ENCODE measurements at places on chromosomes 13 and 19.

DNA sequence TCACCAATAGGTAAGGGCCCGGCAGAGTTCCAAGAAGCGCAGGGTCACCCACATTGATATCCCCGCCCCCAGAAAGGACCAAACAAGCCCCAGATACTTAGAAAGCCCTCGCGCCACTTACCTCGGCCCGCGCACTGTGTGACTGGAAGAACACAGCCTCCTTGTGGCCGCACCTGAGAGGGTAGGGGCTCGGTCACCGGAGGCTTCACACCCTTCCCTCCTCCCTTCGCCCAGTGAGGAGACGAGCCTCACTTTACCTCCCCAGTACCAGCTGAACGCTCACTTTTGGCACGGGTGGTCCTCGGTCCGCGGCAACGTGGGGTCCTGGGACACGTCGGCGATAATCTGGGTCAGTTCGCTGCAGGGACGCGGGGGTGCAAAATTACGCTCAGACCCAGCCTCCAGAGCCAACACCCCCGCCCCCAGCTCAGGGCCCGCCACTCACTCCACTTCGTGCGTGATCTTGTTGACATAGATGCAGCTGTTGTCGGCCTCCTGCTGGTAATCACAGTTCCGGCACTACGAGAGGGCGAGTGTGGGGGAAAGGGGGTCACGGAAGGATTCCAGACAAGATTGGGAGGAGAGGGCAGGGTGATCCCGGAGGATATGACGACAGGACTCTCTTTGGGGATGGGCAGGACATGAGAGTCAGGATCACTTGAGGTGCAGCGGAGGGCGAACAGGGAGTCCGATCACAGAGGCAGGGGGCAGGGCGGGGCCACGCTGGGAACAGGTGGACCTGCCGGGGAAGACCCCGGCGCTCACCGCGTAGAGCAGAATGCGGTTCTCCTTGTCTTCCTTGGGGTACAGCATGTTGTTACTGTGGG is 568 bp downstream of the POLR2I start:
- DNase-seq, result no peak
- peak overlapping the region; percentile 50 for H3K4me3 ChIP-seq
- no peak overlapping the region for H3K27ac ChIP-seq
- H3K4me1 ChIP-seq, result no peaks in the 10 kb centered on the region
- no peaks in the 10 kb centered on the region for H3K36me3 ChIP-seq

DNA sequence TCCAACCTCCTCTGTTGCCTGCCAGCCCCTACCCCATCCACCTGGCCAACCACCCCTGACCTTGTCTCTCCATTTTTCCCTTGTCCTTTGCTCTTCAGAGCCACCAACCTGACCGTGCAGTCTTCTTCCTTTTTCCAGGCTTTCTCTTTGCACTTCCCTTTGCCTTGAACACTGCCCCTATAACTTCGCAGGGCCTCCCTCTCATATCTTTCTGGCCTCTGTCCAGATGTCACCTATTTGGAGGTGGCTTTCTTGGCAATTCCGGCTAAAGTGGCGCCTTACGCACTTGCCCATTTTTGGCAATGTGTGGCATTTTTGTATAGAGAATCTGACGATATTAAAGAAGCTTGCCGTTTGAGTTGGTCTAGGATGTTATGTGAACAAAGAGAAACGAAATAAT is 844 bp downstream of the ZNF543 start:
- no peaks in the 10 kb centered on the region for H3K4me1 ChIP-seq
- H3K27ac ChIP-seq, result no peak overlapping the region
- DNase-seq, result no peak

DNA sequence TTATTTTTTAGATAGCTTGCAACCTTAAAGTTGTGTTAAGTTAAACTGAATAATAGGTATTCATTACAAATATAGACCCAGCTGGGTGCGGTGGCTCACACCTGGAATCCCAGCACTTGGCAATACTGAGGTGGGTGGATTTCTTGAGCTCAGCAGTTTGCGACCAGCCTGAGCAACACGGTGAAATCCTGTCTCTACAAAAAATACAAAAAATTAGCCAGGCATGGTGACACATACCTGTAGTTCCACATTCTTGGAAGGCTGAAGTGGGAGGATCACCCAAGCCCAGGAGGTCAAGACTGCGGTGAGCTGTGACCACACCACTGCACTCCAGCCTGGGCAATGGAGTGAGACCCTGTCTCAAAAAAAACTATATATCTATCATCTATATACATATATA is 386.5 kb downstream of the PCDH17 start:
- H3K36me3 ChIP-seq, result no peaks in the 10 kb centered on the region
- H3K27ac ChIP-seq, result no peak overlapping the region
- H3K27me3 ChIP-seq, result no peaks in the 10 kb centered on the region
- no peak overlapping the region for H3K4me3 ChIP-seq
- DNase-seq, result no peak

DNA sequence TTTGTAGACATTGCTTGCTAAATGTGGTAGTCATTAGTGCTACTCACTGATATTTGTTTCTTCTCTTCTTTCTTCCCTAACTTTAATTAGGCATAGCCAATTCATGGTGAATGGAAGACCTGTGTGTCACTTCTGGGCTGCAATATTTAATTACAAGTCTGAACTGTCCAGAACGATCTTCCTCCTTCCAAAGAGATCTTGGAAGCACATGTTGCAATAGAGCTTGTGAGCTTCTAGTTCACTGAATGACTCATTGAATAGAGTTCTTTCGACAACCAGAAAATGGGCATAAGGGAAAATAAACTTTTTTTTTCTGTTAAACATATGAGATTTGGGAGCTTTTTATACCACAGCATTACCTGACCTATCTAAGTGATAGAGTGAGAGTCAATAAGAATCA is 1264.6 kb downstream of the PCDH9 start:
- H3K27ac ChIP-seq, result no peak overlapping the region
- no peaks in the 10 kb centered on the region for H3K27me3 ChIP-seq
- H3K4me3 ChIP-seq, result no peak overlapping the region
- DNase-seq, result no peak
- no peaks in the 10 kb centered on the region for H3K36me3 ChIP-seq

DNA sequence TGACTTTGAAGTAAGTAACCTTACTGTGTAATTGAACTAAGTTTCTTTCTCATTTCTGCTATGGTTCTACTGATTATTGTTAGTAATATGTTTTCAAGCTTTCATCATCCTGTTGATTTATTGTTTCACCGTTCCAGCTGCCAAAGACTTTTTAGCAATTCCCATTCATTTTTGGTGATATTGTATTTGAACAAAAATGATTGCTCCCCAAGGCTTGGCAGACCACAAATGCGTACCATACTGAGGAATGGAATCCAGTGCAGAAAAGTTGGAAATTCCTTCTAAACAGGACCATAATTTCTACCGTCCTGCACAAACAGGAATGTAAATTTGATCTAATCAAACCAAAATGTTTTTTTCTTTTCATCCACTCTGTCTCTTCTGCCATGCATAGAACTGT is 10.7 kb downstream of the EPSTI1 start:
- H3K36me3 ChIP-seq, result no peaks in the 10 kb centered on the region
- H3K27me3 ChIP-seq, result no peaks in the 10 kb centered on the region
- DNase-seq, result no peak
- H3K27ac ChIP-seq, result no peak overlapping the region
- no peak overlapping the region for H3K4me3 ChIP-seq
- no peaks in the 10 kb centered on the region for H3K4me1 ChIP-seq

DNA sequence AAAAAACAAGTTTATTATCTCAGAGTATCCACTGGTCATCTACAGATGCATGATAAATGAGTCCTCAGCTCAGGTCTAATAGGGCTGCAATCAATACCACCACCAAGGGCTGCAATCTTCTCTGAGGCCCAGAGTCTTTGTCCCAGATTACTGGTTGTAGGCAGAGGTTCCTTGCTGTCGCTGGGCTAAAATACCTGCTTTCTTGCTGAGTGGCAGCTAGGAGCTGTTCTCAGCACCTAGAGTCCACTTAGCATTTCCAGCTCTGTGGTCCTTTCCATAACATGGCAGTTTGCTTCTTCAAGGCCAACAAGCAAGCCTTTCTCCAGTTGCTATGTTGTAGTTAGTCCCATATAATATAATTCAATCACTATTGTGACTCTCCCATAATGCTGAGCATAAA is 351.3 kb downstream of the SLITRK1 start:
- no peak for DNase-seq
- no peak overlapping the region for H3K27ac ChIP-seq
- H3K4me1 ChIP-seq, result no peaks in the 10 kb centered on the region
- no peaks in the 10 kb centered on the region for H3K27me3 ChIP-seq
- H3K36me3 ChIP-seq, result no peaks in the 10 kb centered on the region

DNA sequence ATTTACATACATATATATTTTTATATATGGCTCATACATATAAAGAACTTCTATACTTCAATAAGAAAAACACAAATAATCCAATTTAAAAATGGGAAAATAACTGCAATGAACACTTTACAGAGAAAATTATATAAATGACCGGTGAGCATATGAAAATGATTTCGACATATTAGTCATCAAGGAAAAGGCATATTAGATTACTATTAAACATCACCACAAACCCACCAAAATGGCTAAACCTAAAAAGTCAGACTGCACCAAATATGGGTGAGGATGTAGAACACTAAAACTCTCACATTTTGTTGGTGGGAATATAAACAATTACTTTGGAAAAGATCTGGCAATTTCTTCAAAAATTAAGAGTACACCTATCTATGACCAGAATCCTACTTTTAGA is 316.2 kb downstream of the ENOX1 start:
- no peak overlapping the region for H3K27ac ChIP-seq
- H3K4me3 ChIP-seq, result no peak overlapping the region
- peaks cover 4% of the 10 kb centered on the region for H3K4me1 ChIP-seq
- no peaks in the 10 kb centered on the region for H3K36me3 ChIP-seq

DNA sequence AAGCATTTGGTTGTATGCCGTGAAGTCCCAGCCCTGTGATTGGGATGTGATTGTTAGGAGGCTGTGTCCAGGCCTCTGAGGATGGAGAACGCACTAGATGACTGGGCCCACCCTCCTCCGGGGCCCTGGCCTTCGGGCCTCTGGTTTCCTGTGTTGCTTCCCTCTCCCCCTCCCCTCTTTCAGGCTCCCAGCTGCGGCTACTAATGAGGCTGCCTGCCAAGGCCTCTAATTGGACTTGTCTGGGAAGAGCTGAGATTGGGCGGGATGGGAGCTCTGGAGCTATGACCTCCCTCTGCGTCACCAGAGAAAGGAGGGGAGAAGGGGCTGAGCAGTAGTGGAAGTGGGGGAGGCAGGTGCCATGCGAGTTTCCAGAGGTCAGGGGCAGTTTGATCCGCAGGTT is 9.9 kb downstream of the PTH2 start:
- H3K36me3 ChIP-seq, result no peaks in the 10 kb centered on the region
- DNase-seq, result no peak
- H3K4me3 ChIP-seq, result no peak overlapping the region
- no peak overlapping the region for H3K27ac ChIP-seq
- H3K27me3 ChIP-seq, result no peaks in the 10 kb centered on the region

GRCh38 chr13:22262001-22262885 is 591.4 kb downstream of the FGF9 start:
- no peak overlapping the region for H3K27ac ChIP-seq
- no peak for DNase-seq
- H3K4me3 ChIP-seq, result no peak overlapping the region
- H3K36me3 ChIP-seq, result no peaks in the 10 kb centered on the region

GRCh38 chr19:38634757-38635482 is 12.5 kb upstream of the ACTN4 start:
- no peaks in the 10 kb centered on the region for H3K27me3 ChIP-seq
- no peak overlapping the region for H3K27ac ChIP-seq
- no peaks in the 10 kb centered on the region for H3K36me3 ChIP-seq
- peak; percentile 94 for DNase-seq
- no peaks in the 10 kb centered on the region for H3K4me1 ChIP-seq

GRCh38 chr19:8849232-8849631 is 17.1 kb downstream of the MBD3L1 start:
- no peak overlapping the region for H3K27ac ChIP-seq
- no peak overlapping the region for H3K4me3 ChIP-seq
- H3K27me3 ChIP-seq, result no peaks in the 10 kb centered on the region
- H3K4me1 ChIP-seq, result no peaks in the 10 kb centered on the region
- DNase-seq, result no peak

GRCh38 chr13:23671377-23671776 is 101.2 kb downstream of the TNFRSF19 start:
- no peak for DNase-seq
- no peak overlapping the region for H3K27ac ChIP-seq
- H3K4me1 ChIP-seq, result no peaks in the 10 kb centered on the region
- no peak overlapping the region for H3K4me3 ChIP-seq
- H3K36me3 ChIP-seq, result no peaks in the 10 kb centered on the region

GRCh38 chr13:108375772-108376171 is 106.3 kb downstream of the TNFSF13B start:
- no peak overlapping the region for H3K4me3 ChIP-seq
- H3K36me3 ChIP-seq, result no peaks in the 10 kb centered on the region
- no peak overlapping the region for H3K27ac ChIP-seq
- no peaks in the 10 kb centered on the region for H3K4me1 ChIP-seq
- H3K27me3 ChIP-seq, result no peaks in the 10 kb centered on the region
- no peak for DNase-seq

DNA sequence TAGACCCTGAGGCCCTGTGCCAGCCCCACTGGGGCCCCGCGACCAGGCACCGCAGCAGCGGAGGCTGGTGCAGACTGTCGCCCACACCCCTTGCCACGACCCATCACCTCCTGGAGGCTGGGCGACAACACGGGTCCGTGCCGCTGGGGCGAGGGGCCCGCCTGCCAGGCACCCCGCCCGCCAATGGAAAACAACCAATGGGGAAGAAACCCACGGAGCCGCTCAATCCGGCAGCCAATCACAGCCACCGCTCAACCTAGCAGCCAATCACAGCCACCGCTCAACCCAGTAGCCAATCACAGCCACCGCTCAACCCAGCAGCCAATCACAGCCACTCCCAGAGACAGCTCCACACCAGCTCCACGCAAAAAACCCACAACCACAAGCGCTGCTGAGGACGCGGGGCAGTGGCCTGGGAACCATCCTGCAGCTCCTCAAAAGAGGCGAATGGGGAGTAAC is 29.7 kb downstream of the GPX4 start:
- H3K27me3 ChIP-seq, result no peaks in the 10 kb centered on the region
- no peak for DNase-seq
- H3K27ac ChIP-seq, result peak overlapping the region; percentile 38
- no peaks in the 10 kb centered on the region for H3K4me1 ChIP-seq

- no peaks in the 10 kb centered on the region for H3K36me3 ChIP-seq
- H3K4me1 ChIP-seq, result no peaks in the 10 kb centered on the region
- no peak for DNase-seq
- no peak overlapping the region for H3K27ac ChIP-seq
- no peaks in the 10 kb centered on the region for H3K27me3 ChIP-seq
- H3K4me3 ChIP-seq, result no peak overlapping the region
Measured at GRCh38 chr19:48632692-48633147, 4.5 kb downstream of the DBP start.

Measured in aorta (tissue), 5 donors.